ENCODE measurements at places on chromosomes 12 and 14.

- no peak for DNase-seq
Measured at GRCh38 chr12:24839268-24839791, 109.6 kb downstream of the BCAT1 start.

- DNase-seq, result no peak
Measured at GRCh38 chr12:63319386-63319785, 168.4 kb upstream of the AVPR1A start.

GRCh38 chr12:68305278-68305677 lies 26.9 kb downstream of the MDM1 start:
- DNase-seq, result no peak

GRCh38 chr12:121277374-121277759 lies 19.1 kb downstream of the CAMKK2 start:
- no peak for DNase-seq

DNA sequence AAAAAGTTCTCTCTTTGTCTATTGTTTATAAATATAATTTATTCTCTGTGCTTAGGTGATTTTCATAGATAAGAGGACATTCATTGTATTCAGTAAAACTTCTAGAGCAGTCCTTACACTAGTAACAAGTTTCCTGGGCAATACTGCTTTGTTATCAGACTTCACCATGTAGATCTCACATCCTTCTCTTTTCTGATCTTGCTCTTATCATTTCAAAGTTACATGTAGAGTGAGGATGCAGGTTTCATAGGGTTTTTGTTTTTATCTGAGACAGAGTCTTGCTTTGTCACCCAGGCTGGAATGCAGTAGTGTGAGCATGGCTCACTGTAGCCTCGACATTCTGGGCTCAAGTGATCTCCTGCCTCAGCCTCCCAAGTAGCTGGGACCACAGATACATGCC lies 789.5 kb downstream of the DIO2 start:
- no peak for DNase-seq

- peak; percentile 81 for DNase-seq
Measured at GRCh38 chr14:61321385-61322010, at the start of gene PRKCH. Gene PRKCH, plus strand, starts transcription at chr14:61321579. Its CDS starts 523 bp downstream, at chr14:61322102.

DNA sequence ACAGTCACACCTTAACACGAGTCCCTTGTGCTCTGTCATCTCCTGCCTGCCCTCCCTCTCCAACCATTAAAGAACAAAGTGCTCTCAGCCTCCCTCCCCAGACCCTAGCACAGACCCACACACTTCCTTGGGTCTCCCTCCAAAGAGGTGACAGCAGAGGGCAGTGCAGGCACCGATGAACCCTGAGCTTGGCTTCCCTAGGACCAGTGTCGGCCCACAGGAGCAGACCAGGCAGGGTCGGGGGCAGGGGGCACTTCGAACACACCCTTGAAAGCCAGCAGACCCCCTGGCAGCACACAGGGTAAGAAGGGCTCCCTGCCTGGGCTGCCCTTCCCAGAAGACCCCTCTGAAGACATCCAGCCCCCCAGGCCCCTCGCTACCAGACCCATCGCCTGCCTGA lies 7.0 kb downstream of the CDK2AP1 start:
- no peak for DNase-seq
